Activated CD4-positive, CD25-positive, alpha-beta regulatory T cell (primary cell): ENCODE measurements at places on chromosomes 7 and 10.

GRCh38 chr7:155624412-155624811 lies 20.0 kb upstream of the RBM33 start:
- DNase-seq = no peak

- DNase-seq = no peak
Observed at GRCh38 chr7:55343860-55344606, 21.1 kb upstream of the LANCL2 start.

DNA sequence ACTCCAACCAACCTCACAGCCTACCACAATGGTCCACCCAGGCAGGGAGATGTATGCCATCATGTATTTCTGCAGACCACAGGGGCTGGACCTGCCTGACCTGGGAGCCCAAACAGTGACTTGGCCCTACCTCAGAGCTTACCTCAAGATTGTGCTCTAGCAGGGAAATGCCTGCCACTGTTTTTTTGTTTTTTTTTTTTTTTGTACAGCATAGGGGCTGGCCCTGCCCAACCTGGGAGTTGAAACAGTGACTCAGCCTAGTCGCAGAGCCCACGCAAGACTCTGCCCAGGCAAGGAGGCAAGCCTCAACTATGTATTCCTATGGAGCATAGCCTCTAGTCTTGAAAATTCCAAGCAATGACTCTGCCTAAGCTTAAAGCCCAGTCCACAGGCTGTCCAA lies 39.3 kb upstream of the CDK6 start:
- no peak for DNase-seq

GRCh38 chr7:111987115-111987826 lies 218.9 kb downstream of the DOCK4 start:
- no peak for DNase-seq

GRCh38 chr10:75234683-75235374 lies 928 bp downstream of the COMTD1 start:
- DNase-seq = peak; percentile 51

- no peak for DNase-seq
Observed at GRCh38 chr7:5442757-5443305, 19.2 kb upstream of the TNRC18 start.

- DNase-seq = no peak
Observed at GRCh38 chr7:49855281-49855980, 82.0 kb downstream of the VWC2 start.

DNA sequence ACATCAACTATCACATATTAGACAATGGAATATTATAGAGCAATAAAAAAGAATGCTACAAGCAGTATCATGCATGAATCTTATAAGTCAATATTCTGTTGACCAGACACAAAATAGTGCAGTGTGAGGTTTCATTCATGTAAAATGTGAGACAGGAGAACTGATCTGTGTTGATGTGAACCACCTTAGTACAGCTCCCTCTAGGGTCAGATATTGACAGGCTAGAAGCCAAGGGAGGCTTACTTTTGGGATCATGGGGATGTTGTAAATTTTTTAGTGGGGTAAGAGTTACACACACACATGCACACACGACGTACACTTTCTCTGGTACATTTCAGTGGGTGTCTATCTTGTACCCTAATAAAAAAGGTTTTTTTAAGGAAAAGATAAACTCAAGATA lies 231.6 kb upstream of the FOXK1 start:
- DNase-seq = no peak

- no peak for DNase-seq
Observed at GRCh38 chr10:110220398-110220797, 13.0 kb downstream of the MXI1 start.

DNA sequence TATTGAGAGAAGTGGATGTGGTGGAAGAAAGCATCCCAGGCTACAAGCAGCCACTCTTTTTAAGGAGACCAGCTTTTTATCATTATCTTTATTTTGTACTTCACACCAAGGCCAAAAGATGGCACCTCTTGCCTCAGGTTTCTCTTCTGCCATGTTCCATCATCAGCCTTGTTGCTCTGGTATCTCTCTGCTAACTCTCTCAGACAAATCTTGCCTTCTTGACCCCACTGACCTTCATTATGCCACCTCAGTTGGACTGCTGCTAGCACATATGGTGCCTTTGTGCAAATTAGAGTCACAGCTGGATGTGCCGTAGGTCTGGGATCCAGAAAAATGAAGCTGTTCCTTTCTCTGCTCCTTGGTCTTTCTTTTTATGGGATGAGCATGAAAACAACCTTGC lies 47.1 kb upstream of the DYNC1I1 start:
- DNase-seq = no peak

DNA sequence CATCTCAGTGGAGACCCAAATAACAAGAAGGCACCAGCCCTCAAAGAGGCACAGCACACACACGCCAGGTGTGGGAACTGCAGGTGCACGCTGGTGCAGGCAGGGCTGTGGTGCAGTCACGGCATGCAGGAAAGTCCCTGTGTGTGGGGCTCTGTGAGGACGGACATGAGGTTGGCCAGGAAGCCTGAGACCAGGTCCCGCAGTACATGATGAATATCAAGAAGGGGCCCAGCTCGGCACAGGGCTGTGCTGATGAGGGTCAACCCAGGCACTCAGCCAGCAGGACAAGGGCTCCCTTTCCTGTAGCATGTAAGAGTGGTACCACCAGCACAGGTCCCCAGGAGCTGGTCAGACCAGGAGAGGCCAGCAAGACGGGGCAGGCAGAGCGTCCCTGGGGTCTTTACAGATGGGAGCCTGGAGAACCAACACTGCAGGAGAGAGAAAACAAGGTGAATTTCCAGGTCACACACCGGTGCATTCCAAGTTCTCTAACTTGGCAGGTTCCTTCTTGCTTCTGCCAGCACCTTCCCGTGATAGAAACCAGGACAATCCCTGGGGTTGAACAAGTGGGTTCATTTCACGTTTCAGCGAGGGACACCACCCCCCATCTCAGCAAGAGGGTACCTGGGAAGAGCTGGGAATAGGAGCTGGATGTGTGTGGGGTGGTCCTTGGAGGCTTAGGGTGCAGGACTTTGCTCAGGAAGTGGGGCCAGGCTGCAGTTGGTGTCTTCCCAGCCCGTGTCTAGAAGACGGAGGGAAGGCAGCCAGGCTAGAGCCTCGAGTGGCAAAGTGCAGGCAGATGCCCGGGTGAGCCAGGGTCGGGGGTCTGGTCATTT lies 244.8 kb upstream of the TCERG1L start:
- DNase-seq = no peak

DNA sequence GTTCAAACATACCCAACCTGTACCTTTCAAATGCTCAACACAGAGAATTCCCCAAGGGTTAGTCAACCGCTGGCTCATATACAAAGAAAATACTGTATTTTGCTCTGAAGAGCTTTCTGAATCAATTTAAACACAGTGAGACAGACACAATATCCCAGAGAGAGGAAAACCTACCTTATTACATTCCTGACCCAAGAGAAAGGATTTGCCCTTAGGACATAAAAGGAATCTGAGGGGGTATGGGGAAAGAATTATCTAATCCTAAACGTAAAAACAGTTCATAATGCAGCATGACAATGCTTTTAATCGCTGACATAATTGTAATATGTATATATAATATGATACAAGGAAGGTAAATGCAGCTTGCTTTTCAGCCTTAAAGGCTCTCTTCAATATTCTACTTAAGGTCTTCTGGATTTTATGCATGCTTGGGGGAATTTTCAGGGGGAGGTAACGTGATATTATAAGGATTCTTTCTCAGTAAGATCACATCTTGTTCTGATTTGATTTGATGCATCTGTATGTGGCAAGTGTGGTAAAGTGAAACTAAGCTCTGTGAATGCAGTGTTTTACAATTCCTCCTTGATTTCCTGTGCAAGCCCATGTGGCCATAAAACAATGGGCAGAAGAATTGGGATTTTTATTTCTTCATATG lies 240.5 kb downstream of the GLI3 start:
- DNase-seq = no peak

DNA sequence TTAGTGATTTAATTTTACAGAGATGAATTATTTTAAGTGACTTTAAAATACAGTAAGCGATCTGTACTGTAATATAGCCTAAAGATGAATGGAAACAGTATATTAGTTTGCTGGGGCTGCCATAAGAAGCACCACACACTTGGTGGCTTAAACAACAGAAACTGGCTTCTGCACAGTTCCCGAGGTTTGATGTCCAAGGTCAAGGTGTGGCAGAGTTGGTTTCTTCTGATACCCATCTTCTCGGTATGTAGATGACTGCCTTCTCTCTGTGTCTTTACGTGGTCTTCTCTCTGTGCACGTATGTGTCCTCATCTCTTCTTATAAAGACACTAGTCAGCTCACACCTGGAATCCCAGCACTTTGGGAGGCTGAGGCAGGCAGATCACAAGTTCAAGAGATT lies 64.0 kb upstream of the KMT2E start:
- DNase-seq = no peak

GRCh38 chr7:23239698-23240097 lies 6.9 kb upstream of the GPNMB start:
- no peak for DNase-seq

DNA sequence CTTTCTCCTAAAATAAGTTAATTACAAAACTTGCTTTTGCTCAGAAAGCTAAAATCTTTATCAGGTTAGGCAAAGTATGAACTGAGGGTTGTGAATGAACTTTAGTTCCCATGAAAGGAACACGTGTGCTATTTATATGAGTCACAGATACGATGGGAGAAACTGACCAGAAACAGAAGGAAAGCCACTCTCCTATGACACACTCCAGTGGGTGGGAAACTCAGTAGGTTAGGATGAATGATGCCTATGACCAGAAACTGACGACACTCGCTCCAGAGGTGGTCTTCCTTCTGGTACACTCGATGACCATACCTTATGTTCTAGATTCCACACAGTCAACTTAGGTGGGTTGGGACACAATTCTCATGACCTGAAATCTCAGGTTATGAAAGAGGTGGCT lies 215.7 kb upstream of the INHBA start:
- DNase-seq = no peak

GRCh38 chr10:109953766-109954165 lies 30.5 kb upstream of the XPNPEP1 start:
- DNase-seq = no peak

DNA sequence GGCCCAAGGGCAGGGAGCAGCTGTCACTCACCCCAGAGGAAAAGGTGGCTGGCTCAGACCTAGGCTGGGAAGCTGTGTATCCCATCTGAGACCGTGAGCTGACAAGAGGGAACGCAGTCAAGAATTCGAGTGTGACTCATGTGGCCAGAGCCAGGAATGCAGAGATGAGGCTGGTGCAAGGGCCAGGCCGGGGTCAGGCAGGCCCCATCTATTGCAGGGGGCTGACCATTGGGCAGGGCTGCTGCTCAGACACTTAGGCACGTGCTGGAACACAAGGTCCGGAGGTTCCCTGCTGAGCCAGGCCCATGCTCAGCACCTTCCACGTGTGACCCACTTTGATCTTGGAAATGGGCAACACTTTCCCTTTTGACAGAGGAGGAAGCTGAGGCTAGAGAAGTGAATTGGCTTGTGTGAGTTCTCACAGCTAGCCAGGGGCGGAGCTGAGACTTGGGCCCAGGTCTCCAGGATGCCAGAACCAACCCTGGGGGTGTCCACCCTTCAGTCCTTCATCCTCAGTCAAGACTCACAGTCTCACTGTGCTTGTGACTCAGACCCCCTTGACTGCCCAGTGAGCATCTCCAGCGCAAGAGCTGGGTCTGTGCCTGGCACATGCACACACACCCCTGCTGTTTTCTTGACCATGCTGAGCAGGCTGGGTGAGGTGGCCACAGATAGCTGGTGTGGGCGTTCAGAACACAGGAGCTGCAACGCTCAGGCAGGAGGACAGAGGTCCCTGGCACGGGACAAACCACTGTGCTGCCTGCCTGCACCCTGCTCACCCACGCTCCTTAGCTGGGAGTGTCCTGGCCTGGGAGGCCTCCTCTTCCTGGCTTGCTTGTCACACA lies 47.6 kb upstream of the PPIF start:
- no peak for DNase-seq

- DNase-seq = no peak
Observed at GRCh38 chr10:128579280-128579865, 453.1 kb upstream of the MKI67 start.

GRCh38 chr10:6162589-6163356 lies 40.0 kb upstream of the PFKFB3 start:
- DNase-seq = no peak

DNA sequence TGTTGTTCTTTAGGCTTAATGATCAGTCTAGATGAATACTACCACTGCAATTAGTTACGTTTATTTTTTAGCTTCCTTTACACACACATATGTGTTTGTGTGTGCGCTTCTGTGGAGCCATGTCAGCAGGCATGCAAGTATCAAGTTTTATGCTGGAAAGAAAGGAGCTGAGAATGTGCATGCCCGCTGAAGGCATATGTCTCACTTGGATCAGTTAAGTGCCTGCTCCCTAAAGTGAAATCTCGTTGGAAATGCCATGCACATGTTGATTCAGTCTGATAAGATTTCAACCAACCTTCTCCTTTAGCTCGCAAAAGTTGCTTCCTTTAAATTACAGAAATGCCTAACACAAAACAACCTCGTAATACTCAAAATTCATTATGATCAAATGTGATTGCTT lies 10.7 kb downstream of the NRP1 start:
- DNase-seq = no peak

- DNase-seq = no peak
Observed at GRCh38 chr10:107425931-107426553, 261.5 kb upstream of the SORCS1 start.

GRCh38 chr10:17792991-17793390 lies 16.2 kb upstream of the MRC1 start:
- no peak for DNase-seq

DNA sequence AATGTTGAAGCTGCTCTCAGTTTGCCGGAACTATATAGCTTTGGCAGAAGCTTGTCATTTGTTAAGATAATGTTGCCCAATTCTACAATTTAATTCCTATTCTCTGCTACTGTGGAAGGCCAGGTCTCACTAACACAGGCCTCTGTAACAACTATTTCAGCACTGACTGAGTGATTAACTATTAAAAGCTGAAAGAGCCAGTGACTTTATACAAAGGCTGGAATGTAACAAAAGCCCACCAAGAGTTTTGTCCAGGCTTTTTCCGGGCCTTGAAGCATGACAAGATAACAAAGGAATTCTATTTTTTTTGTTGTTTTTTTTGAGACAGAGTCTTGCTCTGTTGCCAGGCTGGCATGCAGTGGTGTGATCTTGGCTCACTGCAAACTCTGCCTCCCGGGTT lies 795.6 kb downstream of the PHTF2 start:
- no peak for DNase-seq

DNA sequence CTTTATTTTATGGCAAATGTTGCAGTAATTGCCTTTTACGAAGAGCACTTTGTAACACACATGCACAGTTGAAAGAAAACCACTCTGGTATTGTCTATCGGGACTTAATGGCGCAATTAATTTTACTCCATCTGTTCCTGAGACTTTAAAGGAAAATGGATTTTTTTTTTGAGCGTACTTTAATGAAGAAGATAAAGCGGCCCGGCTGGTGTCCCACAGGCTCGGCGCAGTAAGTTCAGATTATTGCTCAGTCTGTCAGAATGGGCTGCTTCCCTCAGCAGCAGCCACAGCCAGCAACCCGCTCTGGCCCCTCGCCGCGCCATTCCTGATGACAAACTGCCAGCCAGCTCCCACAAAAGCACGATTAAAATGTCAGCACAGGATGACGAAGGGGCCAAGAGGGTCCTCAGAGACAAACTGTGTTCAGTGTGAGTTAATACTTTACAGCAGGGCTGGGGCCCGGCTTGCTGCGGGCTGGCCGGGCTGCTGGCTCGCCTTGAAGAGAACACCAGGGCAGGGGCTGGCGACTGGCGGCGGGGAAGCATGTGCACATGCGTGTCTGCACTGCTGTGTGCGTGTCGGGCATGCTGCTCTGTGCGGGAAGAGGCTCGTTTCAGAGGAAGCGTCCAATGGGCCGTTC lies 501.0 kb upstream of the GALNT17 start:
- DNase-seq = no peak

- DNase-seq = no peak
Observed at GRCh38 chr10:114003161-114003941, 40.3 kb upstream of the ADRB1 start.

- DNase-seq = no peak
Observed at GRCh38 chr7:135337977-135338550, 104.4 kb downstream of the STRA8 start.
